ENCODE measurements at places on chromosomes 7 and 10.

DNA sequence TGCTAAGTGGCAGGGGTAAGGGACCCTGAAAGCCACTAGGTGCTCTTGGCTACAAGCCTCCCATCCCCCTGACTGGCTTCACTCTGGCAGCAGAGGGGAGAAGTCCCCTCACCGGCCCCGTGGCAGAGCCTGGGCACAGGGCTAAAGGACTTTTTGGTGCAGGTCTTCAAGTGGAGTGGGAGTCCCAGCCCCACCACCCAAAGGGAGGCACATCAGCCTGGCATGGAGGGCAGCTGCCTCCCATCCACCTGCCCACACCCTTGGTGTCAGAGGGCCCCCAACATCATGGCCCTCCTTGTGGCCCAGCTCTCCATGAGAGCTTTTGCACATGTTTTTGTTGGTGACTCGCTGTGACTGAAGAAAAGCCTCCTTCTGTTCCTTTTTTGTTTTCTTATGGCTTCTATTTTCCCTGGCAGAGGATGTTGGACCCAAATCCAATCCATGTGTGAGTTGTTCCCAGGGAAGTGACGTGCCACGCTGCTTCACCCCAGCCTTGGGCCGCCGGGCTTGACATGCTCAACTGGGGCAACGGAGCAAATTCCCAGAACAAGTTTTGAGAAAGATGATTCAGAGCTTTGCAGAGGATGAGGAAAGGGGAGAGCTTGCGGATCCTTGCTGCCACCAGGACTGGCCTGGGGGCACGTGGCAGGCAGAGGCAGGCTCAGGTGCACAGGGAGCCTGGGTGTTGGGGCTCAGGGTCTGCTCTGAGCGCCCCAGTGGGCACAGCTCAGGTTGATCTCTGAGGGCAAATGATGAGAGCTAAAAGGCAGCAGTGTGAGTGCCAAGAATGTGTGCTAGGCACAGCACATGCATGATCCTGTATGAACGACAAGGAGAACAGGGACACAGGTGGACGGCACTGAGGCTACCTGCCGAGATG is 1.9 kb upstream of the AEBP1 start:
- no peak for DNase-seq

DNA sequence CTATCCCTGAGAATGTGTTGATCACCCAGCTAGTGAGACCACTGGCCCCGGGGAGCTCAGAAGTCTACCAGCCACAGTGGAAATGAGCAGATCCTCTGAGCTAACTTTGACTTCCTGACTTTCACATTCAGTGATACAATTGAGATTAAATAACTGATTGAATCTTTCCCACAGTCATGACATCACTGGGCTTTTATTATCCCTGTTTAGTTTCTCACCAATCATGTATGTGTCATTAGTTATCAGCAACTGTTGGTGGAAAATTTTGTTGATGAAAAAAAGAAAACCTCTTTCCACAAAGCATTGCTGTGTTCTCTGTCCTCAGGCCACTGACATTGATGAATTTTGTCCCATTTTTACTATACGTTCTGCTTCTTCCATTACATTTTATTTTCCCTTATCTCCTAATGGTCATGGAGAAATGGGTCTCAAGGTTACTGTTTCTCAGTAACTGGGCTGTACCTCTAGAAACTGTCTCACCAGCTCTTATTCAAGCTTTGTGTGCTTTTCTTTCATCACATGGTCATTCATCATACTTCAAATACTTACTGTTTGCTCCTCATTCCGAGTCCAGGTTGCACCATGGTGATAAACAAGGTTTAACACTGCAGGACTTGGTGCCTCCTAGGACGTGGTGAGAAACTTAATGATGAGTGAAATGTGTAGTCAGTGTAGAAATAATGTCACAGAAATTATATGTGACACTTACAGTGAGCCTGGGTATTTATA is 304.7 kb downstream of the CDK14 start:
- no peak for DNase-seq

DNA sequence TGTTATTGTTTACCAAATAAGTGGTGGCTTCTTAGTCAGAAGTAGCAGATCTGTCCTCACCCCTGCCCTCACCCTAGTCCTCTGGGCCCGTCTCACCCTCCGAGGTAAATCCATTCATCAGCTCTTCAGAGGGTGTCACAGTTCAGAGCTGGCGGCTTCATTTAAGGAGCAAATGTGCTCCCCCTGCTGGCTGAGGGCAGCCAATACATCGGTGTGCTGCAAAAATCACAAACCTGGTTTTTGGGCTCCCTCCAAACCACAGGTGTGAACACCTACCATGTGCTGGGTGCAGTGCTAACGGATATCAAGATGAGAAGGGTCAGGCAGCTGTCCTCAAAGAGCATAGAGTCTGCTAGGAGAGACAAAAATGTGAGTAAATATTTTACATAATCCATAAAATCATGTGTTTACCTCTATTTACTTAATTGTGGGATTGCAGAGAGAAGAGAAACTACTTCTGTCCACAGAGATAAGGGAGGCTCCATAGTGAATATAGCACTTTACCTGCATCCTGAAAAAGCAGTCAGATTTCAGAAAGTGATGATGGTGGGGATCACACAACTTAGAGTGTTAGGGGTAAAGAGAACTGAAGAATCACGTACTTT is 15.5 kb upstream of the CRTAC1 start:
- peak; percentile 77 for DNase-seq

- DNase-seq = no peak
These were observed 435.2 kb upstream of the ETV1 start for GRCh38 chr7:14424675-14425074.

All from GM20000 (cell line).